CD4-positive, alpha-beta T cell treated with Interleukin-21 for 1 hour (primary cell): ENCODE measurements at places on chromosomes 6 and 20.

DNA sequence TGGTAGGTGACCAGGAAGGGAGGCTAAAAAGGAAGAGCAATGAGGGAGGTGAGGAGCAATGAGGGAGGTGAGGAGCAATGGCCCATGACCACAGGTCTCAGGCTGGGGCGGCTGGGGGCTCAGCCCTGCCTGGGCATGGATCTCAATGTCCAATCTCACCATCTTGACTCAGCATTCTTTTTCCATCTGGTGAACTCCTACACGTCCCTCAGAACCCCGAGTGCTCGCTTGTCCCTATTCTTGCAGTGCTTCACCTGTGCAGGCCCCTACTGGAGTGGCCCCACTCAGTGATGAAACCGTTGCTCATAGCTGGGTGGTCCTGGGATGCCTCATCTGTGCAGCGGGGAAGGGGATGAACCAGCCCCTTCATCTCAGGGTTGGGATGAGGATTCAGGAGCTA is 16.9 kb upstream of the RBBP8NL start:
- DNase-seq = no peak

DNA sequence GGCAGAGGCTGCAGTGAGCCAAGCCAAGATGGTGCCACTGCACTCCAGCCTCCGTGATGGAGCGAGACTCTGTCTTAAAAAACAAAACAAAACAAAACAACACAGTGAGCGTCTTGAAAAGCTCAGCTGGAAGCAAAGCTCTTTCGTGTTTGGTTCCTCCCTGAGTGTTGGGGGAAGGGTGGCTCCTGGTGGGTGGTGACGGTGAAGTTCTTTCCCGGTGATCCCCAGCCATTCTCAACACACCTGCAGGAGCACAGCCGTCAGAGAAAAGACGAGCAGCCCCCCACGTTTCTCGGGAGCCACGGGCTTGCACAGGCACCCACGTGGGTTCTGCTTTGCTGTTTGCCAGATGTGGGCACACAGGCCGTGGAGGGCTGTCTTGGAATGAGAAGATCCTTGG is 3.2 kb downstream of the BHLHE23 start:
- DNase-seq = no peak

GRCh38 chr6:21587961-21588480 is 5.5 kb upstream of the SOX4 start:
- DNase-seq = peak; percentile 9

DNA sequence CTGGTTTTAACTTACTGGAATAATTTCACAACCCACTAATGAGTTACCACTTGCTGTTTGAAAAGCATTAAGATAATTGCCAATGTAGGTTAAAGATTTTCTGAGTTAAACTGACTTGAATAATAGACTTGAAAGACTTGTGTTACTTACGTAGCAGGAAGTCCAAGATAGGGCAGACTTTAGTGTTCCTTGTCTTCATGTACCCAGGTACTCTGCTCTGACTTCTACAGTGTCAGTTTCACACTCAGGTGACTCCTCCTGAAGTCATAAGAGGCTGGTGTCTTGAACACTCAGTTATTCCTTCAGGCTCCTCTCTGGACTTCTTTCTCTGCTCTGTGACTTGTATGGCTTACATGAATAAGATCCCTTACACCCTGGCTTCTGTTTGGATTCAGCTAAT is 76.3 kb upstream of the SGK1 start:
- no peak for DNase-seq

GRCh38 chr6:95117236-95117635 is 460.1 kb upstream of the MANEA start:
- no peak for DNase-seq

DNA sequence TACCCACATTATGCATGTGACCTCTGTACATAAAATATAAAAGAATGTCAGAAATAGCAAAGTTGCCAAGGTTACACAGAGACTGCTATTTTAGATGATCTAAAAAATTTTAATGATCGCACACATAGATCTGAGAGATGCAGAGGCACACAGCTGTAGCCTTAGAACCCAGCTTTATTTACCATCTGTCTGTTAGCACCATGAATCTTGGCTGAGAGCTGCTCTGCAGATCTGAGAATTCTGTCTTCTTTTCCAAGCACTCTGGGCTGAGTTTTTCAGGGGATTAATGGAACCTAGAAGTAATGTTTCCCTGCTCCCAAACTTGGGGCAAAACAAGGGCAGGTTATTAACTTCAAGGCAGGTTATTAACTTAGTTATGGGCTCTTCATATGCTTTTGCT is 248.7 kb upstream of the JAG1 start:
- no peak for DNase-seq

- no peak for DNase-seq
These were observed 9.9 kb downstream of the BCL2L1 start for GRCh38 chr20:31712564-31713311.

DNA sequence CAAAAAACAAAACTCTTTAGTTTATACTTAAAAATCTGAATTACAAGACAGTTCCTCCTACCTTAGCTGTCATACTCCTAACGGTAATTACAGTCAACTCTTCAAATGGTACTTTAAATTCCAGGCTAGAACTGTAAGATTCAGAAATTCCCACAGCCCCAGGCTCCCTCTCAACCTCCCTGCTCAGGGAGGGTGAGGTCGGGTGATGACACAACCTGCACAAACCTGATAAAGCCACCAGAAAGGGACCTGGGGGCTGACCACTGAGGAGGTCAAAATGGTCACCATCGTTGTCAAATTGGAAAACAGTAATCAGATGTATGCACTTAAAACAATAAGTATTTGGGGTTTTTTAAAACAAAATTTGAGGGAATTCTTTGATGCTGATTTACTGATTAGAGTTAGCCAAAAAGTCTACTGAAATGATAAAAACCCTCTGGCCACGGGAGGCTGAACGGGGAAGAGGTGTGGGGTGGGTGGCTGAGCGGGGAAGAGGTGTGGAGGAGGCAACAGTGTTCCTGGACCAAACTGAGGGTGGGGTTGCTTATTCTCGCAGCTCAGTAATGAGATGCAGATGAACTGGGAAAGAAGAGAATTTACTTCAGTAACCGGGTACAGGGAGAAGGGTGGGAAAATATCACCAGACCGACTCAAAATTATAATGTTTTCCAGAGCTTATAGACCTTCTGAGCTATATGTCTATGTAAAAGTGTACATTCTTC is 52.4 kb downstream of the SLC22A1 start:
- no peak for DNase-seq

GRCh38 chr6:5457041-5457440 is 195.7 kb downstream of the FARS2 start:
- DNase-seq = no peak

DNA sequence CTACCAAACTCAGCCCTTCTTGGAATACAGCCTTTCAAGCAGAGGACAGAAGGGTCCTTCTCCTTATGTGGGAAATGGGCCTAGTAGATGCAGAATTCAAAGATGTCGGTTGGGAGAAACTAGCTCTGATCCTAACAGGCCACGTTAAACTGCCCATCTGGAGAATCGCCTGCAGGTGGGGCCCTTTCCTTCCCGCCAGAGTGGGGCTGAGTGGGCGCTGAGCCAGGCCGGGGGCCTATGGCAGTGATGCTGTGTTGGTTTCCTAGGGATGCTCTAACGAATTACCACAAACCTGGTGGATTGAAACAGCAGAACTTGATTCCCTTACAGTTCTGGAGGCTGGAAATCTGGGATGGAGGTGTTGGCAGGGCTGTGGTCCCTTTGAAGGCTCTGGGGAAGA is 9.1 kb downstream of the MAPK13 start:
- no peak for DNase-seq

- no peak for DNase-seq
These were observed 306.2 kb upstream of the ZFP64 start for GRCh38 chr20:52497731-52498130.

- peak; percentile 70 for DNase-seq
These were observed 176.7 kb downstream of the HACE1 start for GRCh38 chr6:104682722-104683643.

- DNase-seq = no peak
These were observed 123.2 kb upstream of the RIPOR2 start for GRCh38 chr6:25058941-25059340.

DNA sequence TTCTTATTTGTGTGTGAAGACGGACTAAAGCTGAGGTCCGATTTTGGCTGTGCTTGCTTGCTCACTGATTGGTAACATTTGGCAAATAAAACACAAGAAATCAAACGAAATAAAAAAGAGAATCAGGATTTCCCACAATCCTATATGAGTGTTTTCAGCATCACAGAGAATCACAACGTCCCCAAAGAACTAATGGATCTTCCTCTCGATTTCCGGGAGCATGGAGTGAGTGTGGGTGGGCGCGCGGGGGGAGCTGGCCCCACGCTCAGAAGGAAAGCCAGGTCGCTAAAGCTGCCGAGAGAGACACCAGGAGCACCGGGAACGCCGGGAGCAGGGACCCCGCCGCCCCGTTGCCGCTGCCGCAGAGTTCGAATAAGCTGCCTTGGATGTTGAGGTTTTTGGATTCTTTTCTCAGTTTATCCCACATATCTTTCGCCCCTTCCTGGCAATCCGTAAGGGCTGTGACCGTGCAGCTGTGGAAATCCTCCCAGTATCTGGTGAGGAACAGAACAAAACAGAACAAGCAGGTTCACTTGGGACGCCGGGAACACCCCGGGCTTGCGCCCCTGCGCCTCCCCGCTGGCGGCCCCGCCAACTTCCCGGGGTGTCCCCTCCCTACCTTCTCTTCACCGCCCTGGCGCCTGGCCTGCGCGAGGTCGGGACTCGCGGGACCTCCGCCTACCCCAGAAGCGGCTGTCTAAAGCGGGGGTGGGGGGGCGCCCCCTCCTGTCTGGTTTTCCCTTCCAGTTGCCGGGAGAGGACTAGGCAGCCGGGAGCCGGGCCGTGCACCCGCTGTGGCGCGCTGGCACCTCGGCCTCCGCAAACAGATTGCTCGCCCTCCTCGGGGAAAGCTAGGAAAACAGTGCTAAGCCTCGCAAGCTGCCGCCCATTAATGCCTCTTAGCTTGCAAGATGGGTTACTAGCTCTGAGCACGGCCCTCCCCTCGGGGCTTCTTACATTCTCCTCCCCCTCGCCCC is 7.7 kb downstream of the NRN1 start:
- no peak for DNase-seq

GRCh38 chr20:6705926-6706548 is 61.4 kb upstream of the BMP2 start:
- DNase-seq = no peak
